ENCODE measurements at places on chromosomes 2 and 18. TPM values are rescaled to one million over a fixed set of nuclear protein-coding genes. Genes with fewer than 3 reads are reported as not detected.

GRCh38 chr2:19868701-19869580, 32.8 kb downstream of the TTC32 start:
- no peak for DNase-seq

GRCh38 chr2:100835006-100835659, 15.2 kb downstream of the NPAS2 start:
- DNase-seq: no peak

C2orf81 gene
- total RNA-seq: 0.48 TPM

GRCh38 chr2:182581196-182581935, 134.7 kb upstream of the DNAJC10 start:
- peak; percentile 60 for DNase-seq

DNA sequence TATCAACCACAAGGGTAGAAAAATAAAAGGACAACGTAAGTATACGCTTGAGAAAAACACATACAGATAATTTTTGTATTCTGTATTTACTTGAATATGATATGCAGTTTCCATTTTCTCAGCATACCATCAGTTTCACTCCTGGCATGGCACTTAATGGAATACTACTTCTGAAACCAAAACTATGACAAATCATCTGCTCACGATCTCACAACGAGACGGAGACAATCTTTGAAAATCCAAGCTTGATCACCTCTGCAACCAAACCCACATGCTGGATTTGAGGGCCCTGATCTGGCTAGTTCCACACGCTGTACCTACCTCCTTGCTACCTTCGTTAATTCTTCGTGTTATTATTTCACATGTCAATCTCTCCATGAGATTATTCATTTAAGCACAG, 387.6 kb downstream of the NBAS start:
- DNase-seq: no peak

GRCh38 chr2:8203364-8203763, 478.5 kb upstream of the ID2 start:
- no peak for DNase-seq

HNMT gene
- total RNA-seq: 0.04 TPM

DNA sequence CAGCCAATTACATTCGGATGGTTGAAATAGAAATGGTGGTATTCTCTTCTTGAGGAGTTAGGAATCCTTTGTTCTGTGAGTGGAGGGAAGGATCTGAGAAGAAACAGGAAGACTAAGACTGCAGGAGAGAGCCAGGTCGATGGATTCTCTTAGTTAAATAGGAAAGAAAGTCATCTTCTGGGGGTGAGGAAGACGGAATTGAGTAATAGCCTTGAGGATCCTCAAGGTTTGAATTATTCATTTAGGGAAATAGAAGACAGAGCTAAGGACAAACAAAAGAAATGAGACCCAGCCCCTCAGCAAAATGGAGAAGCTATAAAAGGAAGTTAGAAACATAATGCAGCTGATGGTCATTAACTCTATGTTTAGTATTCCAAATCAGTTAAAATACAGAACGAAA, 1.8 kb downstream of the LAPTM4A start:
- DNase-seq: no peak

CRYGC gene
- not detected for total RNA-seq

WNT6 gene
- total RNA-seq: 0.08 TPM

DNA sequence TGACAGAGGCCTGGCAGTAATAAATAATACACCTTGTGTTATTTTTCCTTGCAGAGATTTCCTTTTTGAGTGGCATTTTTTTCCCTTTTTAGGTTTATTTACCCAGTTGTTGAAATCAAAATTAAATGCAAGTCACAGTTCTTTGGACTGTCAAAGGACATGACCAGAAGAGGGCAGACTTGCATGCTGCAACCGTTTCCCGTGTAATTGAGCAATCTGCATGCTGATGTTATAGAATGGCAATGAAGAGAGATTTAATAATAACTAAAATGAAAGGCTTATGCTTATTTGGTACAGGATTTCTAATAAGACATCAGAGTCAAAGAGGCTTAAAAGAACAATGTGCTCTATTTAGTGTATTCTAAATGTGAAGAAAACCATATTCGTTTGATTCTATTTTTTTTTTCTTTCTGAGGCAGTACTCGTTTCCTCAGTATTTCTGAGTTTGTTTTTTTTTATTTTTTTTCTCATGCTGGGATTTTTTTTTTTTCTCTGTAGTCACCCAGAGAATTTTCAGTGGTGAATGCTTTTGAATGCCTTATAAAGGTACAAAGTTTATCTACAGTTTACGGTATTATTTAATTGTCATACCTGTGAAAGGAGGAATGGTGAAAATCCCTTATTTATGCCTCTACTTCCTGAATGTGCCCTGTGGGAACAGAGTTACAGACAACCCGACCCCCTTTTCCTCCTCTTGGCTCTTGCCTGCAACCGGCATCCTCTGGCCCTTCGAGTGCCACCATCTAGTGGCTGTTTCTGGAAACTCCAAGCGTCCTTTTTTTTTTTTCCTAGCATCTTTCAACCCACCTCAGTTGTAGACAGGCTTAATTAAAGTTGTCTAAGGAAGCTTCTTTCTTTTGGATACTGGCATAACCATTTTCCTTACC, 368.5 kb downstream of the LRRTM1 start:
- DNase-seq: peak; percentile 24

DNA sequence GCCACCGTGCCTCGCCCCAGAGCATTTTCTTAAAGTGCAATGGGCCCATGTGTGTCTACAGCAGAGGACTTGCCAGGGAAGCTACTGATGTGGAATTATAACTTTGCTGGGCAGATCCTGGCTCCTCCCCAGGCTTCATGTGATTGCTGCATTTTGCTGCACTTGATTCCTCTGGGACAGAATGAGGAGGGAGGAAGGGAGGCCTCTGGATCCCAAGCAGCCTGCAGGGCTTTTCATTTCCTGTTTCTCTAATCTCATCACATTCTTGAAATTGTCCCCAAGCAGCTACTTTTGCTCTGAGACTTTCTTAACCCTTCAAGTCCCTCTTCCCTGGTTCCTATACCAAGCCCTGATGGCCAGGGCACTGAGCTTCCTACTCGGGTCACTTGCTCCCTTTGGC, 134.4 kb upstream of the SEC11C start:
- DNase-seq: peak; percentile 36

HTR2B gene
- 0.15 TPM for total RNA-seq
